ENCODE measurements at places on chromosomes 1 and 21.

DNA sequence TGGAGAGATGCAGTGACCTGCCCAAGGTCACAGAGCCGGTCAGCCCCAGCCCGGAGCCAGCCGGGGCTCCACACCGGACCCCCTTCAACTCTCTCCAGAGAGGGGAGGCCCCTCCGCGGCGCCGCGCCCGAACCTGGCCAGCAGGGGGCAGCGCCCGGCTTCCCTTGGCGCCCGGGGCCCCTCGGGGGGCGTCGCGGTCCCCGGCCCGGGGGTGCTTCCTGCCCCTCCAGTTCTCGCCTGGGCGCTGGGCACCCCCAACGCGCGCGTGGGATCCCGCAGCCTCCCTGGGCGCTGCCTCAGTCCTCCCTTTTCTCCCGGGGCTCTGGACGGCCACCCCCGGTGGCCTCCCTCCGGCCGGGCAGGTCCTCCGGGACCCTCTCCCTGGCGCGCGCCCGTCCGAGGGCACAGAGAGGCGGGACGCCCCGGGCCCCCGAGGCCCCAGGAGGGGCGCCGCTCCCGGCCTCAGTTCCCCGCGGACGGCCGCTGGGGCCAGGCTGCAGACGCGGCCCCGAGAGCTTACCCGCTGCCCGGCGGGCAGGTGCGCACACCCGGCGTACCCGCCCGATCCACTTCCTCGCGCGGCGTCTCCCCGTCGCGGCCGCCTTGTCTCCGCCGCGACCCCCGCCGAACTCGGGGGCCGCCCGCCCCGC is 406 bp downstream of the HTR1D start:
- no peak for DNase-seq

DNA sequence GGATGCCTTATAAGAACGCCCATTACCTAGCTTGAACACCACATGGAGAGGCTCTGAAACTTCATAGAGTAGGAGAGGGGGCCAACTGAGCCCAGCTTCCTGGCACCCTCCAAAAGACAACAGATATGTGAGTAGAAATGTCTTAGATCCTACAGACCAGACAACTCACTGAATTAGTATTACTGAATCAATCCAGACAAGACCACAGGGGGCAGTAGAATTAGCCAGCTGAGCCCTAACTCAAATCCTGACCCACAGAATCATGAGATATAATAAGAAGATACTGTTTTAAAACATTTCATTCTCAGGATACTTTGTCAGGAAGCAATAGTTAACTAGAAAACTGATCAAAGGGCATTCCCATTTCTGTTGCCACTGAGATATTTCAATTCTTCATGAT is 45.8 kb upstream of the C1orf21 start:
- DNase-seq = no peak

- no peak for DNase-seq
These were observed 14.1 kb upstream of the VAV3 start for GRCh38 chr1:107979088-107979487.

- no peak for DNase-seq
These were observed 61.1 kb upstream of the TINAGL1 start for GRCh38 chr1:31515056-31515775.

DNA sequence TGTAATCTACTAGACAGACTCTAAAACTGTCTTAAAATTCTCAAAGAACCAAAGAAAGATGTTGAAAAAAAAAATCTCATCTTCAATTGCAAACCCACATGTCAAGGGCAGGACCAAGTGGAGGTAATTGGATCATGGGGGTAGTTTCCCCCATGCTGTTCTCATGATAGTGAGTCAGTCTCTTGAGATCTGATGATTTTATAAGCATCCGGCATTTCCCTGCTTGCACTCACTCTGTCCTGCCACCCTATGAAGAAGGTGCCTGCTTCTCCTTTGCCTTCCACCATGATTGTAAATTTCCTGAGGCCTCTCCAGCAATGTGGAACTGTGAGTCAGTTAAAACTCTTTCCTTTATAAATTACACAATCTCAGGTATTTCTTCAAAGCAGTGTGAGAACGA is 257.0 kb downstream of the HHIPL2 start:
- DNase-seq = no peak

DNA sequence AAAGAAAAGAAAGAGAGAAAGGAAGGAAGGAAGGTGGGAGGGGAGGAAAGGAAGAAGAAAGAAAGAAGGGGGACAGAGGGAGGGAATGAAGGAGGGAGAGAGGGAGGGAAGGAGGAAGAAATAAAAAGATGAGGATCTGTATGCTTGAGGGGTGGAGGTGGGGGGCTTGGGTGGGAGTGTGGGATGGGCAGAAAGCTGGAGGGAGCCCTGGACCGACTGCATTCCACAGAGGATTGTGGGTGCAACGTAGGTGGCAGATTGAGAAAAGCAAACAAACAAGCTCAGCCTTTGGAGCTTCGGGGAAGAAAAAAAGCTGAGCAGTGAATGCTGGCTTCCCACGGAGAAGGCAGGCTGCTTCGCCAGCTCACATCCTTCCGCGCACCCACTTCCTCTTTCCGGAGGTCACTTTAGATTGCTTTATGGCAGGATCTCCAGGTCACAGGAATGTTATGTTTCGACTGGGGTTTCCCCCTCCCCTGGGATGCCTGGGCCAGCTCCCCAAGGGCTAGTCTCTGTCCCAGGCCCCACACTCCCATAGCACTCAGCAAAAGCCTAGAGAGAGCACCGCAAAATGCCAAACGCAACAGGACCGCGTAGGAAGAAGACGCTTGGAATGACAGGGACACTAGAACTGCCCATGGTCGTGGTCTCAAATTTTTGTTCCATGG is 20.7 kb upstream of the LGALS8 start:
- DNase-seq = no peak

- DNase-seq = no peak
These were observed 18.1 kb upstream of the MYOG start for GRCh38 chr1:203103829-203104495.

- DNase-seq = no peak
These were observed 67.9 kb upstream of the ZBTB40 start for GRCh38 chr1:22383526-22384294.

- no peak for DNase-seq
These were observed 33.2 kb upstream of the ENO1 start for GRCh38 chr1:8911416-8912309.

DNA sequence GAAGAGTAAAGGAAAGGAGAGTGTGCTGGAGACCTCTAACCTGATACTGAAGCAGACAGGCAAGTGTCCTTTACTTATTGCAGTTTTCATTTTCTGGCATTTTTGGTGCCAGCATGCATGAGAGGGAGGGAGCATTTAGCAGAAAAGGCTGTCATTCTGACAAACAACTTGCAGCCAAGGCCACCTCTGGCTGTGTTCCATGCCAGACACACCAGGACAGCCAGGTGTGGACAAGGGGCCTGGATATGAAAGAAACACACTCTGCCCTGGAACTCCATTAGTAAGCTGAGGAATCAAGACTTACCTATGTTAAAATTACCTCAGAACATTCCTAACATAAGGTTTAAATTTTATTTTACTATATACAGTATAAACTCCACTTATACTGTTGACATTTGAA is 365.4 kb upstream of the CAMK1G start:
- no peak for DNase-seq

GRCh38 chr1:228087771-228088251 is 5.3 kb downstream of the ARF1 start:
- peak; percentile 22 for DNase-seq

DNA sequence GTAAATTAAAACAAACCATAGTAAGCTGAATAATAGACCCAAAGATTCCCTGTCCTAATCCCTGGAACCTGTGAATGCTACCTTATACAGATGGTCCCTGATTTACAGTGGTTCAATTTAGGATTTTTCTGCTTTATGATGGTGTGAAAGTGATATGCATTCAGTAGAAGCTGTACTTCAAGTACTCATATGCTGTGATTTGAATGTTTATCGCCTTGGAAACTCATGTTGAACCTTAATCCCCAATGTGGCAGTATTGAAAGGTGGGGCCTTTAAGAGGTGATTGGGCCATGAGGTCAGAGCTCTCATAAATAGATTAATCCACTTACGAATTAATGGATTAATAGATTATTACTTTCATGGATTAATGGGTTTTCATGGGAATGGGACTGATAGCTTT is 10.6 kb upstream of the RRP15 start:
- DNase-seq = no peak

GRCh38 chr1:161381707-161382106 is 14.0 kb upstream of the CFAP126 start:
- no peak for DNase-seq

DNA sequence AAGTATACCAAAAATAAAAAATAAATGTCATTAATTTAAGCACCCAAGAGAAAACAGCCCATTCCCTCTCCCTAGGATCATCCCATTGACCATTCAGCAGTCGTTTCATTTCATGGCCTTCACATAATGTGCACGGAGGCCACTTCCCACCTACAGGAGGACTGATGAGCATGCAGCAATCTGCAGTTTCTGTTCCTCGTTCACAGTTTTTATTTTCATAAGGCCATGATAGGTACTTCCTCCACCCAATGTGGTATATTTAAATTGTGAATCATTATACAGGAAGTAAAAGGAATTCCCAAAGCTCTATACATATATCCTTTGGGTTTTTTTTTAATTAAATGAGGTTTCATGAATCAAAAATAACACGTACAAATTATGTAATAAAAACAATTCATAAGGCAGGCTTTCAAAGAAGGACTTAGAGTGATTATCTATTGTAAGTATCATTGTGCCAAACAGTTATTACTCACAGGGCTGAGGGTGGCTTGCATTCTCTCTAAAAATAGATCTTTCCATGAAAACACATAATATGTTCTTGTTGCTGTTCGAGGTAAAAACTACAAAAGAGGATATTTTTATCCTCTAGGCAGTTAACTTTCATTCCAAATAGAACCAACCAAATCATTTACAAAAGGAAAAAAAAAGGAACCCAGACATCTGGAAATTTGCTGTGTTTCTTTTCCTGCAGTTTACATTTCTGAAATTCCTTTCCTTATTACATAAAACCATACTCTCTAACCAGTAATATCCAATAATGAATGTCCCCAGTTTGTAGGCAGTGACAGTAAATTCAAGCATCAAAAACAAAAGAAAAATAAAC is 27.5 kb upstream of the SLC44A3 start:
- DNase-seq = no peak

GRCh38 chr1:30707412-30708360 is 15.7 kb downstream of the MATN1 start:
- DNase-seq = peak; percentile 41

DNA sequence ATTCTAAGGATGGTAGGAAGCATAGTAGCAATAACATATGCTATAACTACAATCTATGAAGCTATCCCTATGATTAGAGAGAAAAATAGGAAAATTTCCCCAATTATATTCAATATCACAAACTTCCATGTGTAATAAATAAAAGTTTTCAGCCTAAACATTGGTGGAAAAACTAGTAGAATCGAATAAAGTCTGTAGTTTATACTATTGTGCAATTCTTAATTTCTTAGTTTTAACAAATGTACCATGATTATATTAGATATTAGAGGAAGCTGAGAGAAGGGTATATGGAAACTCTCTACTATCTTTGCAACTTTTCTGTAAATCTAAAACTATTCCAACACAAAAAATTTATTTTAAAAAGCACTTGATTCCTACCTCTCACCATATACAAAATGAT is 13.8 kb upstream of the GFI1 start:
- no peak for DNase-seq

GRCh38 chr1:169321539-169321938 is 46.1 kb downstream of the NME7 start:
- DNase-seq = no peak

DNA sequence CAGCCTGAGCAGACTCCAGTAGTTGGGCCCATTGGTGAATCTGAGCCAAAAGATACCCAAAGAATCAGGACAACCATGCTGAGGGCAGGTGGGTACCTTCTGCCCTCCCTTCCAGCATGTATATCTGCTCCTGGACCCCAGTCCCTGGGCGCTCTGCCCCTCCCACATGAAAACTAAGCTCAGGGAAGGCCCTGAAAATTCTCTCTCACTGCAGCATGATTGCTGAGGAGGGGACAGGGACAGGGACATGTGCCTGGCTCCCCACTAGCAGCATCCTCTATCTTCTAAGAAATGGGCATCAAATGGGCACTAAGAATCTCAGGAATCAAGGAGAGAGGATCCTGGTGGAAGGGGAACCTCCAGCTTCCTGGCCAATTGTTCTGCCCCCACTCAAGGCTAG is 446.0 kb downstream of the MATN1 start:
- no peak for DNase-seq

- no peak for DNase-seq
These were observed 22.9 kb downstream of the SLC37A1 start for GRCh38 chr21:42536601-42537000.

- no peak for DNase-seq
These were observed 263.1 kb downstream of the CAMTA1 start for GRCh38 chr1:7048395-7048794.

GRCh38 chr1:108816049-108816893 is 40.6 kb downstream of the AKNAD1 start:
- no peak for DNase-seq

DNA sequence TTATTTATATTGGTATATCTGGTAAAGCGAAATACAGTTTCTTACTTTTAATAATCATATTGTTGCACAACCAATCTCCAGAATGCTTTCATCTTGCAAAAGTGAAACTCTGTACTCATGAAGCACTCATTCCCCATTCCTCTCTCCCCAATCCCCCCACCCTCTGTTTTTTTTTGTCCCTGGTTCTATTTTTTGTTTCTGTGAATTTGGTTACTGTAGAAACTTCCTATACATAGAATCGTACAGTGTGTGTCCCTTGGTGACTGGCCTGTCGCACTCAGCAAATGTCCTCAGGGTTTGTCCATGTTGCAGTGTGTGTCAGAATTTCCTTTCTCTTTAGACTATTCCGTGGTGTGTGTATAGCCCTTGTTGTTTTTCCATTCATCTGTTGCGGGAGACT is 7.9 kb upstream of the NLRP3 start:
- no peak for DNase-seq

- DNase-seq = no peak
These were observed 34.9 kb downstream of the RSPH1 start for GRCh38 chr21:42461185-42461520.
